ENCODE measurements at places on chromosomes 16 and 17. TPM values are rescaled to one million over a fixed set of nuclear protein-coding genes. Genes with fewer than 3 reads are reported as not detected.

CSH2 gene
- 2.7 TPM for polyA plus RNA-seq

DPEP2 gene
- 0.84 TPM for polyA plus RNA-seq

PDE6G gene
- 1.9 TPM for polyA plus RNA-seq

WWP2 gene
- 16.9 TPM for polyA plus RNA-seq

GRN gene
- 204 TPM for polyA plus RNA-seq

KRTAP2-2 gene
- polyA plus RNA-seq, result not detected

TP53TG3B gene
- not detected for polyA plus RNA-seq

BAIAP3 gene
- polyA plus RNA-seq, result 0.40 TPM

CD300LB gene
- polyA plus RNA-seq, result 0.19 TPM

GRCh38 chr16:11824362-11824761 is 27.0 kb downstream of the RSL1D1 start:
- DNase-seq, result peak; percentile 43

GRCh38 chr16:23955088-23955487 is 119.3 kb downstream of the PRKCB start:
- DNase-seq, result no peak

DNA sequence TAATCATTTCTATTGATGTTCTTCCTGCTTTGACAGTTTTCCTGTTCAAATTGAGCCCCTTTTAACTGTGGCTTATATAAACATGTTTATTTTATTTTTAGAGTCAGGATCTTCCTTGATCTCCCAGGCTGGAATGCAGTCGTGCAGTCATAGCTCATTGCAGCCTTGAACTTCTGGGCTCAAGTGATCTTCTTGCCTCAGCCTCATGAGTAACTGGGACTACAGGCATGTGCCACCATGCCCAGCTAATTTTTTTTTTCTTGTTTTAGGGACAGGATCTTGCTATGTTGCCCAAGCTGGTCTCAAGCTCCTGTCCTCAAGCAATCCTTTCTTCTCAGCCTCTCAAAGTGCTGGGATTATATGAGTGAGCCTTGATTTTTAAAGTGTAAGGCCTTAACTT is 14.7 kb downstream of the PHKB start:
- DNase-seq, result no peak

GRCh38 chr16:82031116-82032084 is 3.7 kb upstream of the HSD17B2 start:
- peak; percentile 54 for DNase-seq

- no peak for DNase-seq
Observed at GRCh38 chr17:3690094-3690715, 5.8 kb downstream of the P2RX5 start.

DNA sequence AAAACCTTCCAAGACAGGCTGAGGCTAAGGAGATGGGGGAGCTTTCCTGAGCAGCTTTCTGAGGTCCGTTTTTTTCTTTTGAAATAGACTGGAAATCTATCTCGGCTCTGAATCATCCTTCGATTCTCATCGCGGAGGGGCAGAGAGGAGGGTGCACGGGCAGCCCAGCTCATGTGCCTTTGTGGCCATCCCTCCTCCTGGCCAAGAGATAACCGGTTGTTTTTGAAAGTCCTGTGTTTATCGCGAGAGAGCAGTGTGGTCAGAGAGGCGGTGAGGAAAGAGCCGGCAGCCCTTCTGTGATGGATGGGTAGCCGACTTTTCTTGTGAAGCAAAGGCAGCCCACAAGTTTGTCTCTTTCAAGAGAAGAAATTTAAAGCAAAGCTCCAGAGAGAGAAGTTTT is 191.6 kb downstream of the CCDC182 start:
- DNase-seq, result no peak

- no peak for DNase-seq
Observed at GRCh38 chr16:67549240-67549639, 13.1 kb upstream of the CTCF start.

DNA sequence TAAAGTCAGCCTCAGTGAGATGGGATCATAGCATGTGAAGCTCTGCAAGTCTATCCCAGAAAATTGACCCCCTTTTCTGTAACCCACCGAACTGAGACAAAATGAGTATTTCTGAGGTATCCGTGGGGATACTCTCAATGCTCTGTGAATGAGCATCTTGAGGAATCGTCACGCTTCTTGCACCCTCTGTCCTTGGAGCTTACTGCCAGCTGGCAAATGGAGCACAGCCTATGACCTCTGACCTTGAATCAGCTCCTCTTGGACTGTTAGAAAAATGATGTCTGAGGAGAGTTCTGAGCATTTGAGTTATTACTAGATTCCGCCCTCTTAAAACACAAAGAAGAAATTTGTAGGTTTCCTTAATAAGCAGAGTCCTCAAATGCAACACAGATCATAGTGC is 342.1 kb downstream of the ZFHX3 start:
- no peak for DNase-seq

GRCh38 chr16:57013229-57013628 is 23.9 kb downstream of the NLRC5 start:
- DNase-seq, result no peak

- DNase-seq, result no peak
Observed at GRCh38 chr17:51335883-51336822, 75.8 kb downstream of the UTP18 start.

DNA sequence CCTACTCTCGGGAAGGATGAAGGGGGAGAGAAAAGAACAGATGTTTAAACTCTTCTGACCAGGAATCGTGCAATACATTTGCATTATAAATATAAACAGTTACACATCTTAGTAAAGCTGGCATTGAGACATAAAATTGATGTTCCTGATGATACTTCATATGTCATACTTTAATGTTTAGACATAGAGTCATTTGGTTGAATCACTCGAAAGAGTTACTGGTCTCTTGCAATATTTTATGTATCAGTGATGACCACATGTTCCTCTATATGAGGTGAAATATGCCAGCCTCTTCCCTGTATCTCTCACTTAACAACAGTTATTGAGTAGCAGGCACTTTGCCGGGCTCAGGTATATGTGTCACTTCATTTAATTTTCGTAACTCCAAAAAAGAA is 49.7 kb upstream of the PMFBP1 start:
- no peak for DNase-seq

DNA sequence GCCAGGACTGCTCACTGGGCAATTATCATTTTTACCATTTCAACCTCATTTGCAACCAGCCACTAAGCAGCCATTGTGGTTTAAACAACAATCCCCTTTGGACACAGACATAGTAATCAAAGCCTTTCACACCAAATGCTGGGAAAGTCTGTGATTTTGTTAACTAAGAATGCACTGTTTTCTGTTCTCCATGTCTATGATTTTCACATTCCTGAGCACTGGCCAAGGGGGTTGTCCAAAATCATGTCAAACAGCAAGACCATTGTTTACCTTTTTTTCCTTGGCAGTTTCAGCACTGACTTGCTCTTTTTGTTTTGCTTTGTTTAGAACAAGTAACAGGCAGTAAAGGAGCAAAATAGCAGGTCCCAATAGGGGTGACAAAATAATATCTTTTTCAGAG is 106.3 kb upstream of the SIAH1 start:
- peak; percentile 35 for DNase-seq

DNA sequence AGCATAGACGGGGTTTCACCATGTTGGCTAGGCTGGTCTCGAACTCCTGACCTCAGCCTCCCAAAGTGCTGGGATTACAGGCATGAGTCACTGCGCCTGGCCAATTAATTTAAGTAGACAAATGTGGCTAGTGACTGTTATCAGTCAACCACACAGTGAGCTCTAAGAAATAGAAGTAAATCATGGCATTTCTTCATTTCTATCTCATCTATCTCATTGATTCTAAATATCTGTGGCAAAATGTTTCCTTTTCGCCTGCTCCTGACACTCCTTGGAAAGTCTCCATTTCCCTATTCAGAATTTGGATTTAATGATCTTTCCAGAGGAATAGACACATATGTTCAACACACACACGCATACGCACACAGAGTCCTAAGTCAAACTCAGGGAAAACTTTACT is 81.3 kb downstream of the HIC1 start:
- peak; percentile 85 for DNase-seq

DNA sequence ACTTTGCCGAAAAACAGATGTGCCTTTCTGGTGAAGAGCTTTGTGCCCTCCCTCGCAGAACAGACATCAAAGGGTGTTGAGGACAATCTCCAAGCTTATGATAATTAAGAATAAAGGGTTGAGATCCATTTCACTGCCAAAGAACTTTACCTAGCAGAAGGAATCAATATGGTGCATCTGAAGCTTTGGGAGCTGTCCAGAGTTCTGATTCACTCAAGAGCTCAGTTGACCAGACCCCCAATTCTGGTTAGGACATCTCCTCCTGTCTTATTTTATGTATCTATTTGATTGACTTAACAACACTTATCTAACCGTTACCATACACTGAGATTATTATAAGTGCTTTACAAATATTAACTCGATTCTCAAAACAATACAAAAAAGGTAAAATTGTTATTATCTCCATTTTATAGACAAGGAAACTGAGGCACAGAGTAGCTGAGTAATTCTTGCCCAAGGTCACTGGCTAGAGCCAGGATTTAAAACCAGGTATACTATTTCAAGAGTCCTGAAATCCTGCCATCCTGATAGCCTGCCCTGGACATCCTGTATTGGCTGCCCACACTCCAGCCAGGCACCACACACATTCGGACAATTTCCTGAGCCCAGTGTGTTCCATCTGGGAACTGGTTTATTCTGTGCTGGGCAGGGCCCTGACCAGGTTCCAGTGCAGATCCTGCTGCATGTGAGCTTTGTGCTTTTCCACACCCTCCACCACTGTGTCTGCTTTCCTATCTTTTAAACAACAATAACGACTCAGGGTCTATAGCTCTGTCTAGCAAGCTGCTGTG is 29.8 kb downstream of the PITPNM3 start:
- DNase-seq, result no peak

- no peak for DNase-seq
Observed at GRCh38 chr16:72128701-72129100, 35.1 kb downstream of the DHX38 start.

- no peak for DNase-seq
Observed at GRCh38 chr16:89200850-89201411, 594 bp upstream of the SLC22A31 start.

- no peak for DNase-seq
Observed at GRCh38 chr16:51408357-51408756, 257.3 kb upstream of the SALL1 start.

DNA sequence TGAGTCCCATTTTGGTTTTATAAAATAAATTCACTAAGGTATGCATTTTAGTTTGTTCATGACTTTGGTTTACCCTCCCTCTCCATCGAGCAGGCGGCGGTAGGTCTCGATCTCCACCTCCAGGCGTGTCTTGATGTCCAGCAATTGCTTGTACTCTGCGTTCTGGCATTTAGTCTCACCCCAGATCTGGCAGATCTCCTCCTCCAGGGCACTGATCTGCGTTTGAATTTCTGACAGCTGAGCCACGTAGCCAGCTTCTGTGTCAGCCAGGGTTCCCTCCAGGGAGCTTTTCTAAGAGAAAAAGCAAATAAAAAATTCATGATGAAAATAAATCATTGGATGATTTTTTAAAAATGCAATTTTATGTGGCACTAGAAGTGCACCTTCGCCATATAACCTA is 4.2 kb downstream of the KRT24 start:
- peak; percentile 69 for DNase-seq

DNA sequence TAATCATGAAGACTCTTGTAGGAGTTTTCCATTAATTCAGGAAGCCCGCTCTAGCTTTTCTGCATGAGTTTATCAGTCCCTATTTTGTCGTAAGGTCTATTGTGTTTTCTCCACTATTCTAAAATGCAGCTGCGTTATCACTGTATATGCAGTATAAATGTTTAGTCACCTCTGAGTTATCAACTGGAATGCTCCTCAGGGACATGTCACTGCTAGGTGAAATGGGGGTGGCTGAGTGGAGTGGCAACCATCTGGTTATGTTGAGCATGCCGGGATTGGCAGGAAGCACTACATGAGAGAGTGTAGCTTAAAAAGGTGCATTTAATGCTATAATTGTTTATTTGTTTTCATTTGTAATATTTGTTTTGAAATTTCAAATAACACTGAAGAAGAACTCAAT is 285.2 kb upstream of the ELAC2 start:
- no peak for DNase-seq

GRCh38 chr16:3059041-3059722 is 6.3 kb upstream of the IL32 start:
- peak; percentile 92 for DNase-seq

DNA sequence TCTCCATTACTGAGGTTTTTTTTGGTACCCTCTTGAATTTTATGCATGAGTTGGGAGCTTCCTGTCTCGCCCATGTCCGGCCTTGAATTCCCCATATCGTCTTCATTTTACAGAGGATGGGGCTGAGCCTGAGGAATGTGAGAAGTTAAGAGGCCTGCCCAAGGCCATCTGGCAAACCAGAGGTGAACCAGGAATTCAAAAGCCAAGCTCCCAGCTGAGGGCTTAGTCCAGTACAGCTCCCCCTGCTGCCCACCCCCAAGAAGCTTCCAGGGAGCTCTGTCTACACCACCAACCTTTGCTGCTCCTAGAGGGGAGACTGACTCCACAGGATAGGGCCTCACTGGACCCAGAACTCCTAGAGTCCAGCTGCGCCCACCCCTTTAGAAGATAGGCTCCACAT is 20.7 kb upstream of the C16orf78 start:
- no peak for DNase-seq

GRCh38 chr16:6633456-6633855 is 699.2 kb upstream of the RBFOX1 start:
- no peak for DNase-seq

Measured in muscle of leg (tissue), 16 donors.